Stimulated activated CD4-positive, alpha-beta T cell treated with anti-CD3 and anti-CD28 coated beads, Interleukin-2, amount 100 ng/mL, for 48 hours (primary cell): ENCODE measurements at places on chromosomes 3 and 15.

- DNase-seq, result no peak
Measured at GRCh38 chr15:74395319-74396145, 28.1 kb upstream of the CYP11A1 start.

DNA sequence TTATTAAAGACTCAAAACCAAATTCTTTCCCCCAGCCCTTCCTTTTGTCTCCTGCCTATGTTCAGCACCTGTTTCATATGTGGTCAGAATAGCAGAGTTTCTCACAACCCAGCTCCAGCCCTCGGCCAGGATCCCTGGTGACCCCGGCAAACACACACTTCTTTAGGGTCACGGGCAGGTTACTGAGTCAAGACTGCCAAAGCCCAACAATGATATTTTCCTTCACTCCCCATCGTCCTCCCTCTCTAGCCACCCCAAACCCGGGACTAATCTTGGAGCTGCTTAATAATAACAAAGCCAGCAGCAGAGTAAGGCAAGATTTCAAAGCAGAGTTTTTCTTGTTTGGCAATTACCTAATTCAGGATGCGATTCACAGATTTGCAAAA lies 25.5 kb downstream of the RARB start:
- DNase-seq, result no peak

DNA sequence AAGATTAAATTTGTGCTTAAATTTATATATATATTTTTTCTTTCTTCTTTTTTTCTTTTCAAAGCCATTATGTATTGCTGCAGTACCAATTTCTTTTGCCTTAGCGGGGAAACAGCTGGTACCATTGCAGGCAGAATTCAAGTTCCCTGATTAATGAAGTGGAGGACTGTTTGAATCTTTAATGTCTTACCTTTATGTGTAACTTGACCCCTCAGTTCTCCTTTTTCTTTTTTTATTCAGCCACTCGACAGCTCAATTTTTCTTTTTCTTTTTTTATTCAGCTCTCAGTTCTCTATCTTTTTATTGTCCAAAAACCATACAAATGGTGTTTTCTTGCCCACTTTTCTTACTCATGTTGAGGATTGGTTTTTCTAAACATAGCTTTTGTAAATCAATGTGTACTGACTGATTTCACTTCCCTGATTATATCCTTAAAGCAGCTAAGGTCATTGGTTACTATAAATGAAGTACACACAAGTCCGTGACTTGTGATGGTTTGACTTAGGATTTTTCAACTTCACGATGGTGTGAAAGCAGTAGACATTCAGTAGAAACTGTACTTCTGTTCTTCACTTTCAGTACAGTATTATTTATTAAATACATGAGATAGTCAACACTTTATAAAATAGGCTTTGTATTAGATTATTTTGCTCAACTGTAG lies 22.8 kb downstream of the ATP2C1 start:
- no peak for DNase-seq

- DNase-seq, result no peak
Measured at GRCh38 chr3:126052196-126053058, 31.5 kb downstream of the SLC41A3 start.

- DNase-seq, result no peak
Measured at GRCh38 chr3:25473246-25473645, 45.2 kb downstream of the RARB start.
